ENCODE measurements at places on chromosomes 2 and 18. TPM values are rescaled to one million over a fixed set of nuclear protein-coding genes. Genes with fewer than 3 reads are reported as not detected.

DNA sequence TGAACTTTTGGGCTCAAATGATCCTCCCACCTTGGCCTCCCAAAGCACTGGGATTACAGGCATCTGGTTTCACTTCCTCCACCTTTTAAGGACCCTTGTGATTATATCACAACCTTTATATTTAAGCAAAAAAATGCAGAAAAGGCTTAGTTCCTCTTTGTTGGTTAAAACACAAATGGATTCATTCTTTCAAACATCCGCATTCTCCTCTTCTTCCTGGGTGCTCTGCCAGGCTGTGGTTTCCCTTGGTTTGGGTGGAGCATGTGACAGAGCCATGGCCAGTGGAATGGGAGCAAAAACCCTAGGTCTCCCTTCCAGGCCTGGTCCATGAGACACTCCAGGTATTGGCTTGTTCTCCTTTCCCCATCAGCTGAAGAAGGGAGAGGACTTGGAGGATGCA, 9.9 kb upstream of the SLC66A3 start:
- DNase-seq = peak; percentile 24
- H3K4me1 ChIP-seq = no peaks in the 10 kb centered on the region
- H3K4me3 ChIP-seq = no peak overlapping the region
- no peak overlapping the region for H3K27ac ChIP-seq

GRCh38 chr2:29878898-29879297, 42.5 kb downstream of the ALK start:
- H3K4me3 ChIP-seq = no peak overlapping the region
- DNase-seq = peak; percentile 76
- peaks cover 17% of the 10 kb centered on the region for H3K4me1 ChIP-seq
- H3K27ac ChIP-seq = peak overlapping the region; percentile 33

DNA sequence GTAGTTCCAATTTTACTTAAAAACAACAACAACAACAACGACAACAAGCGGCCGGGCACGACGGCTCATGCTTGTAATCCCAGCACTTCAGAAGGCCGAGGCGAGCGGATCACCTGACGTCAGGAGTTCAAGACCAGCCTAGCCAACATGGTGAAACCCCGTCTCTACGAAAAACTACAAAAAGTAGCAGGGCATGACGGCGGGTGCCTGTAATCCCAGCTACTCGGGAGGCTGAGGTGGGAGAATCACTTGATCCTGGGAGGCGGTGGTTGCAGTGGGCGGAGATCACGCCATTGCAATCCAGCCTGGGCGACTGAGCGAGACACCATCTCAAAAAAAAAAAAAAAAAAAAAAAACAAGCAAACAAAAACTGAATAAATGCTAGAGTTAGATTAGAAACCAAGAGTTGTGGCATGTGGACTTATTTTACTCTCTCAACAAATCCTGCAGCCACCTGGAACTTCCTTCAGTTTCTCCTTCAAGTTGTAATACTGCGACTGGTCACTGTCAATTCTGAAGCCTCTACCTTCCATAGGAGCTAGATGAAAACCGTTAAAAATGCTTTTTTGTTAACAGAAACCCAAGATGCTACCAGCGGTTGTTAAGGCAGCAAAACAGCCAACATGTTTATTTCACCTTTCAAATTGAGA, 1.3 kb downstream of the ATP5F1A start:
- H3K27ac ChIP-seq = peak overlapping the region; percentile 85
- peaks cover 8% of the 10 kb centered on the region for H3K4me1 ChIP-seq
- no peaks in the 10 kb centered on the region for H3K27me3 ChIP-seq
- DNase-seq = no peak
- H3K36me3 ChIP-seq = peaks cover 56% of the 10 kb centered on the region
- peak overlapping the region; percentile 87 for H3K4me3 ChIP-seq

- peaks cover 55% of the 10 kb centered on the region for H3K4me1 ChIP-seq
- H3K27ac ChIP-seq = peak overlapping the region; percentile 18
- H3K27me3 ChIP-seq = no peaks in the 10 kb centered on the region
- H3K4me3 ChIP-seq = peak overlapping the region; percentile 26
- peak; percentile 55 for DNase-seq
- H3K36me3 ChIP-seq = peaks cover 5% of the 10 kb centered on the region
These were observed 116.8 kb upstream of the PKDCC start for GRCh38 chr2:41930807-41931566.

- no peak for DNase-seq
- H3K4me3 ChIP-seq = no peak overlapping the region
- no peaks in the 10 kb centered on the region for H3K27me3 ChIP-seq
- no peak overlapping the region for H3K27ac ChIP-seq
- H3K36me3 ChIP-seq = no peaks in the 10 kb centered on the region
These were observed 1396.1 kb upstream of the TMEFF2 start for GRCh38 chr2:193590831-193591230.

DNA sequence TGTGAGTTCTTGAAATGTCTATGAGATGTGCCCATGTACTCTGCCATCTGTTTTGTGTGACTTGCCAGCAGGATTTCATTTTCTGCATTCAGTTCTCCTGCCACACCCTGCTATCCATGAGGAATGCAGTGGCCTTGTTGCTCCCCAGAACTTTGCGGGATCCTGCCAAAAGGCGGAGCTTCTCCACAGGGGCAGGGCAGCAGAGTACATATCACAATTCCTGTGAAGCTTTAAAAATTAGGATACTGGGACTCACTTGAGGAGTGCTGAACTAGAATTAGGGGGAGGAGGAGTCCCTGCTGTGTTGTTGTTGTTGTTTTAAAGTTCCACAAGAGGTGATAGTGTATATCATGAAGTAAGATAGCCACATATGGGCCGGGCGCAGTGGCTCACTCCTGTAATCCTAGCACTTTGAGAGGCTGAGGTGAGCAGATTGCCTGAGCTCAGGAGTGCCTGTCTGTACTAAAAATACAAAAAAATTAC, 76.4 kb downstream of the TANC1 start:
- no peak overlapping the region for H3K27ac ChIP-seq
- H3K4me3 ChIP-seq = no peak overlapping the region
- DNase-seq = no peak
- peaks cover 39% of the 10 kb centered on the region for H3K4me1 ChIP-seq
- H3K36me3 ChIP-seq = no peaks in the 10 kb centered on the region

GRCh38 chr2:179703702-179704101, 157.7 kb downstream of the ZNF385B start:
- H3K27ac ChIP-seq = no peak overlapping the region
- H3K36me3 ChIP-seq = no peaks in the 10 kb centered on the region
- H3K4me1 ChIP-seq = no peaks in the 10 kb centered on the region
- no peak for DNase-seq
- no peak overlapping the region for H3K4me3 ChIP-seq

DNA sequence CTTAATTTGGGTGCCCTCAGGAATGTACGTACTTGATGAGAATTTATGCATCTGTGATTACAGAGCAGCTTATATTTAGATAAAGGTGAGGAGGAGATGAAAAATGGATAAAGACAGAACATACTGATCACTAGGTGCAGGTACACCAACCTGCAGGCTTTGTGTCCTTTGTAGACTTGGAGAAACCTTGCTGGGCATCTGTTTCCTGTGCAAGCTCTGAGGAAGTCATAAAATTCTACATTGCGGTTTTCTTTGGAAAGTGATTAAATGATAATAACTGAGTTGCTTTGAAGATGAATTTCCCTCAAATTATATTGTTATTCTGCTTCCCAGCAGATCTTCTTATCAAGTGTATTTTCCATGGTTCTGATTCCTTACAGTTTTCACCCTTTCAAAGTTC, 7.7 kb downstream of the RAB27B start:
- H3K27me3 ChIP-seq = no peaks in the 10 kb centered on the region
- H3K27ac ChIP-seq = no peak overlapping the region
- H3K4me1 ChIP-seq = peaks cover 61% of the 10 kb centered on the region

- H3K36me3 ChIP-seq = no peaks in the 10 kb centered on the region
- H3K27me3 ChIP-seq = no peaks in the 10 kb centered on the region
- no peaks in the 10 kb centered on the region for H3K4me1 ChIP-seq
- H3K4me3 ChIP-seq = no peak overlapping the region
- DNase-seq = no peak
- H3K27ac ChIP-seq = no peak overlapping the region
These were observed 90.2 kb downstream of the SMAD7 start for GRCh38 chr18:48860269-48861180.

DNA sequence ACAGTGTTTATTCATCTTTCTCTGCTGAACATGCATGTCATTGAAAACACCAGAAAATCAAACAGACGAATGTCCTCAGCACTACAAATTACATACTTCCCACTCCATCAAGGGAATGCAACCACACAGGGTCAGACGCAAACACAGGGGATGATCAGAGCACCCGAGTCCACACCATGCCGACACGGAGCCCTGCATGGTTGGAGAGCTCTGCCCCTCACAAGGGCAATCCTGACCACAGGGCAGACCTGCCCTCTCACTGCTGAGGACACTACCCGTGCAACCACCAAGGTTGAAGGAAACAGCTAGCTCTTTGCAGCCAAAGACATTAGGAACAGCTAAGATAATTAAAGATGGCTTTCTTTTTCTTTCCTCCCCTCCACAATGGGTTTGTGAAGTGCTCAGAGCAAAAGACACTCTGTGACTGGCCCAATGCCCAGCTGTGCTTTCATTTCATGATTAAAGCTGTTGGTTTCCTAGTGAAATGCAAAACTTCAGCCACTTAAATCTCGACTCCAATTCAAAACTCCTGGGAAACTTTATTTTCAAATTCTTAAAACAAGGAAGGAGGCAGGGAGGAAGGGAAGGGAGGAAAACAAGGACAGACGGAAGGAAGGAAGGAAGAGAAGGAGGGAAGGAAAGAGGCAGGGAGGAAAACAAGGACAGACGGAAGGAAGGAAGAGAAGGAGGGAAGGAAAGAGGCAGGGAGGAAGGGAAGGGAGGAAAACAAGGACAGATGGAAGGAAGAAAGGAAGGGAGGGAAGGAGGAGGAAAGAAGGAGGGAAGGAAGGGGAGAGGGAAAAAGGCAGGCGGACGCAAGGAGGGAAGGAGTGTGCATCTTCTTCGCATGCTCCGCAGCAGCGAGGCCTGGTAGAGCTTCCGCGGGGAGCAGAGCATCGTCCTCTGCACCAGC, 65.8 kb downstream of the NDUFA10 start:
- H3K27me3 ChIP-seq = no peaks in the 10 kb centered on the region
- no peak overlapping the region for H3K4me3 ChIP-seq
- no peak for DNase-seq

GRCh38 chr2:66824926-66825325, 390.0 kb downstream of the MEIS1 start:
- H3K27me3 ChIP-seq = no peaks in the 10 kb centered on the region
- no peaks in the 10 kb centered on the region for H3K4me1 ChIP-seq
- H3K36me3 ChIP-seq = no peaks in the 10 kb centered on the region
- H3K4me3 ChIP-seq = no peak overlapping the region
- DNase-seq = peak; percentile 24
- no peak overlapping the region for H3K27ac ChIP-seq

GRCh38 chr2:26633993-26634595, 7.1 kb downstream of the CIB4 start:
- H3K4me3 ChIP-seq = no peak overlapping the region
- no peaks in the 10 kb centered on the region for H3K36me3 ChIP-seq
- DNase-seq = no peak
- no peak overlapping the region for H3K27ac ChIP-seq
- peaks cover 14% of the 10 kb centered on the region for H3K27me3 ChIP-seq
- peaks cover 15% of the 10 kb centered on the region for H3K4me1 ChIP-seq

DNA sequence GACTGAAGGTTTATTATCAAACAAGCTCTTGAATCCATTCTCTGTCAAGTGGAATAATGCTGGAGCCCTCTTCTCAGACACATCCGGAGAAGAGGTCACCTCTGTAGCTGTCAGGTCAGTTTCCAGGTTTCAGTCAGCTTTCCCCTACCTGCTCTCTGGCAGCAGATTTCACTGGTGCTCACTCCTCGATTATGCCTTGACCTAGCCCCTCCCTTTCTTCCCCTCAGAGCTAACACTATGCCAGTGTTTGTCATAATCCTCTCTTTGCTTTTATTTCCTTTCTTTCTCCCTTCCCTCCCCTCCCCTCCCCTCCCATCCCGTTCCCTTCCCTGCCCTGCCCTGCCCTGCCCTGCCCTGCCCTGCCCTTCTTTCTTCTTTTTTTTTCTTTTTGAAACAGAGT, 22.5 kb upstream of the PLEKHM3 start:
- no peak for DNase-seq
- H3K27ac ChIP-seq = no peak overlapping the region
- no peak overlapping the region for H3K4me3 ChIP-seq
- no peaks in the 10 kb centered on the region for H3K27me3 ChIP-seq

GRCh38 chr18:68733707-68734106, 18.8 kb upstream of the TMX3 start:
- H3K36me3 ChIP-seq = no peaks in the 10 kb centered on the region
- no peak overlapping the region for H3K27ac ChIP-seq
- H3K27me3 ChIP-seq = no peaks in the 10 kb centered on the region
- H3K4me3 ChIP-seq = no peak overlapping the region

- no peaks in the 10 kb centered on the region for H3K27me3 ChIP-seq
- no peak for DNase-seq
- no peak overlapping the region for H3K4me3 ChIP-seq
- no peaks in the 10 kb centered on the region for H3K36me3 ChIP-seq
These were observed 278.7 kb downstream of the NRXN1 start for GRCh38 chr2:50753234-50753633.

DNA sequence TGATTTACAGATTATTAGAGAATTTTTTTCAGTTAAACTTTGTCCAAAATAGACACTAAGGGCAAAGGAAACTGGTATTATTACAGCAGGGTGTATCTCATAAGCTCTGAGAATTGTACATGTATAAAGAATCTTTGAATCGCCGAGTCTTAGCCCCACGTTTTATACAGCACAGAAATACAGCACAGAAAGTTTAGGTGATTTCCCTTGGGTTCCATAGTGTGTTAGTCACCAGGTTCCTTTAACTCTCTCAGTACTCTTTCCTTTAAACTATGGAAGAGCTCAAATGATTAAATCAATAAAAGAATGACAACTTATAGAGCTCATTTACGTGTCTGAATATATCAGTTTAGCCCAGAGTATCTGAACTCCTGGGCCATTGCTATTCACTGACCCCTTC, 256.8 kb downstream of the NEDD4L start:
- H3K4me1 ChIP-seq = peaks cover 64% of the 10 kb centered on the region
- H3K27ac ChIP-seq = no peak overlapping the region
- H3K36me3 ChIP-seq = peaks cover 19% of the 10 kb centered on the region
- no peaks in the 10 kb centered on the region for H3K27me3 ChIP-seq
- no peak overlapping the region for H3K4me3 ChIP-seq
- DNase-seq = no peak

DNA sequence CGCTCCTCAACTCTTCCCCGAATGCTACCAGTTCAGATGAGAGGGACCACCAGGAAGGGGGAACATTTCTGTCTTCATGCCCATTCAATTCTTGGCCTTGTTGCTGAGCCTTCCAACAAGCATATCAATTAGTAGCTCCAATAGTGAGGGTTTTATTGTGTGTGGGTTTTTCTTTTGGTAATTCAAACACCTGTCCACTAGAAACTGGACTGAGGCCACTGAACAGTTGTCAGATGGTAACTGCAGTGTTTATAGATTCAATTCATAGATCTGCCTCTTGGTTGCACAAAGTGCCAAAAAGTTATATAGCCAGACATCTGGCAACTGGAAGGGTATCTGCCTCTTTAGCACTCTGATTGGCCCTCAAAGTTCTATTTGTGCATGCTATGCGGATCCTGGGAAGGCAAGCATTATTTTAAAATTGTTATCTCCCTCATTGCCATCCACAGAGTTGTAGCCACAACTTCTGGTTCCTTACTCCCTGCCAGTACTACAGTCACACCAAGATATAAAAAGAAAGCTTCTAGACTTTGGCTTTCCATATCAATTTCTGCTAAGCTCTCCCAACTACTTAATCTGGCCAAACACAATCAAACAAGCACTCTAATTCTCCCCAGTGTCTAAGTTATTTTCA, 83.3 kb upstream of the ZNF521 start:
- H3K27ac ChIP-seq = no peak overlapping the region
- peaks cover 14% of the 10 kb centered on the region for H3K27me3 ChIP-seq
- DNase-seq = no peak
- no peaks in the 10 kb centered on the region for H3K4me1 ChIP-seq

The GKN1 gene
- not detected for total RNA-seq

The BCL11A gene
- total RNA-seq = 8.1 TPM

The LIMS1 gene
- total RNA-seq = 40.1 TPM

The DYSF gene
- 3.2 TPM for total RNA-seq
